ENCODE measurements at places on chromosomes 7 and 10.

- DNase-seq = no peak
These were observed 59.7 kb downstream of the GPR85 start for GRCh38 chr7:113026941-113027340.

GRCh38 chr10:128158021-128158795 is 32.0 kb upstream of the MKI67 start:
- no peak for DNase-seq

- no peak for DNase-seq
These were observed 266.3 kb downstream of the RPS24 start for GRCh38 chr10:78299851-78300468.

GRCh38 chr7:139895141-139895829 is 66.2 kb downstream of the TBXAS1 start:
- DNase-seq = no peak

DNA sequence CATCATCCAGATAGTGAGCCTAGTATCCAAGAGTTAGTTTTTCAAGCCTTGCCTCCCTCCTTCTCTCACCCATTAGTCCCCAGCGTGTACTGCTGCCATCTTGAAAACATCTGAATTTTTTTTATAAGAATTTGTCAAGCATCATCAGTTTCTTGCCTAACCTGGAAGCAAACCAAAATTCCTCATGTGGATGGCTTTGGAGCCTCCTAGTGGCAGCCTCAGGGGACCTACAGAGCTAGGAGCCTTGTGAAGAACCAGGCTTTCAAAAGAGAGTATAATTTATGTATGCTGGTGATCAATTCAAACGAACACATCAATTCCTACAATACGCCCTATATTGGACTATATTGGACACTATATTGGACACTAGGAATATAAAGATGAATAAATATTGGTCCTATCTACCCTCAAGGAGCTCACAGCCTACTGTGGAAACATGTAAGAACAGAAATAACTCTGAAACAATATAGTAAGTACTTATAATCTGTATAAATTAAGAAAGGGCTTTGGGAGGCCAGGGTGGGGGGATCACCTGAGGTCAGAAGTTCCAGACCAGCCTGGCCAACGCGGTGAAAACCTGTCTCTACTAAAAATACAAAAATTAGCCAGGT is 63.4 kb downstream of the HPSE2 start:
- no peak for DNase-seq

- DNase-seq = no peak
These were observed 13.7 kb downstream of the FFAR4 start for GRCh38 chr10:93579985-93580711.

- no peak for DNase-seq
These were observed 1085.5 kb downstream of the SORCS1 start for GRCh38 chr10:106078895-106079576.

- no peak for DNase-seq
These were observed 47.5 kb upstream of the ADGRA1 start for GRCh38 chr10:133040198-133040597.

DNA sequence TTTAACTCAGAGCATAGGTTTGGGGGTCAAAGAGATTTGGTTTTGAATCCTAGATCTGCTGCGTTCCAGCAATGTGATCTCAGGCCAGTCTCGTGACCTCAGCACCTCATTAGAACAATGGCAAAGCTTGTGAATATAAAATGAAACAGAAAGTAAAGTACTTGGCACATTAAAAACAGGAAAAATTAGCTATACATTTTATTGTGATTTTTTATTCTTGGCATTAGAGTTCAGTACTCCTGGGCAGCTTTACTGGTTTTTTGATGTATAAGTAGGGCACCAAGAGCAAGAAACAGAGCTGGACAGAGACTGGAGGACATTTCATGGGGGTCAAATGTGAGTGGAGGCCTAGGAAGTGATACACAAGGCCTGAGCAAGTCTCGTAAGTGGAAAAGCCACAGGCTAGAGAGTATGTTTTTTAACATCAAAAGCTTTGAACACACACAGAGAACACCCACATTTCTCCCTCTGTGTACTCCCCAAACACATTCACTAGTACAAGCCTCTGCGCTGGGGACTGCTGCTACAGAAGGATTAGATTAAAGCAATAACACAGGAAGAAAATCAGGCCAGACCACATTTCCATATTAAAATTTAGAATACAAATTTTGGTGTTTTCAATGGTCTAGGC is 157.2 kb upstream of the SLC25A13 start:
- DNase-seq = no peak

- DNase-seq = no peak
These were observed 140.0 kb downstream of the LHPP start for GRCh38 chr10:124601431-124602120.

All from stimulated activated CD8-positive, alpha-beta memory T cell treated with anti-CD3 and anti-CD28 coated beads, Interleukin-7, amount 100 ng/mL, for 48 hours (primary cell).